Activated CD4-positive, alpha-beta memory T cell treated with anti-CD3 and anti-CD28 coated beads, Interleukin-2, amount 10 ng/mL, durations not matched to agents 7 days and 5 days (primary cell): ENCODE measurements at places on chromosomes 3 and 15. TPM values are rescaled to one million over a fixed set of nuclear protein-coding genes. Genes with fewer than 3 reads are reported as not detected.

Gene ADAMTS7
- 0.35 TPM for total RNA-seq

GRCh38 chr3:29906906-29907305 lies 626.0 kb downstream of the RBMS3 start:
- no peak for DNase-seq
- H3K4me1 ChIP-seq, result no peaks in the 10 kb centered on the region

- H3K27ac ChIP-seq, result no peak overlapping the region
- H3K36me3 ChIP-seq, result no peaks in the 10 kb centered on the region
- no peaks in the 10 kb centered on the region for H3K4me1 ChIP-seq
- no peak for DNase-seq
Observed at GRCh38 chr3:56197259-56197965, 270.9 kb downstream of the ERC2 start.

DNA sequence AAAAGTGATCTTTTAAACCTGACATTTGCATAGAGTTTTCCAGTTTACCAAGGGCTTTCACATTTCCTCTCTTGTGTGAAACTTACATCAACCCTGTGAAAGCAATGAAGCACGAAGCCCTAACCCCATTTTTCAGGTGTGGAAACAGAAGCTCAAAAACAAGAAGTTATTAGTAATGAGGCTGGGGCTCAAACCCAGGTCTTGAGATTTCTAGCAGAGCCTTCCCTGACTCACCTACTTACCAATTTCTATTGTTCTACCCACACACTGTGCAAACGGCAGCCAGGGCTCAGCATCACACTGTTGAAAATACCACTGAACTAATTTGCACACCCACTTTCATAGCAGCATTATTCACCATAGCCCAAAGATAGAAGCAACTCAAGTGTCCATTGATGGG lies 117.8 kb upstream of the IGF1R start:
- no peak for DNase-seq
- H3K4me1 ChIP-seq, result no peaks in the 10 kb centered on the region
- peaks cover 13% of the 10 kb centered on the region for H3K27me3 ChIP-seq
- H3K4me3 ChIP-seq, result no peak overlapping the region
- H3K36me3 ChIP-seq, result no peaks in the 10 kb centered on the region

- no peak for DNase-seq
- peaks cover 32% of the 10 kb centered on the region for H3K27me3 ChIP-seq
- no peak overlapping the region for H3K27ac ChIP-seq
- peak overlapping the region; percentile 75 for H3K4me3 ChIP-seq
- peaks cover 11% of the 10 kb centered on the region for H3K4me1 ChIP-seq
- H3K36me3 ChIP-seq, result no peaks in the 10 kb centered on the region
Observed at GRCh38 chr15:73051391-73051806, 864 bp upstream of the NEO1 start.

Gene LRRC31
- not detected for total RNA-seq

Gene KNG1
- not detected for total RNA-seq

DNA sequence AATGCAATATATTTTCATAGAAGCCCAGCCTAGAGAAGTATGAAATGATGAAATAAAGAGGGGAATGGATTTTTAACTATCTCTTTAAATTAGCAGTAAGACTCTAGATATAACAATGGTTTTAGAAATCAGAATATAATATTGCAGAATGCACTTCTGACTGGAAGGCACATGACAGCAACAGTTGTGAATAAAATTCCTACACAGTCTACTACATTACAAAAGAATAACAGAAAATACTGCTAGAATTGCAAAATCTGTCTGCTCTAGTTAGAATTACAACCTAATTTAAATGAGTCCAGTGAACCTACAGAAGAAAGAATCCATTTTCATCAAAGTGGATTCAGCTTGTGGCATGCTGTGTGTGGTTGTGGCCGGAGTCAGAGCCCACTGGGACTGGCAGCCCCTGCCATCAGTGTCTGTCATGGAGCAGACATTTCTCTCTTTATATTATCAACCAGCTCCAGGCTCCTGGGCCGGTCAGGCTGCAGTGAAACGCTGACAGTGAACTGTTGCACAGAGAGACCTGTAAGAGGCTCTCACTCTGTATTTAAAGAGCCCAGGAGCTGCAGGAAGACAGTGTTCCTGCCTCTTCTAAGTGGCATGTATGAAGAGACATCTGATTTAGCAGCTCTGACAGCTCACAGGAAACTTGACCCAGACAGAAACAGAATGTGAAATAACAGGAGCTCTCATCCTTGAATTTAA lies 1523.8 kb upstream of the CADM2 start:
- H3K4me1 ChIP-seq, result no peaks in the 10 kb centered on the region
- H3K4me3 ChIP-seq, result no peak overlapping the region
- H3K27ac ChIP-seq, result no peak overlapping the region
- no peaks in the 10 kb centered on the region for H3K36me3 ChIP-seq

- no peaks in the 10 kb centered on the region for H3K4me1 ChIP-seq
- no peak overlapping the region for H3K27ac ChIP-seq
- peaks cover 2% of the 10 kb centered on the region for H3K36me3 ChIP-seq
- no peak overlapping the region for H3K4me3 ChIP-seq
- no peak for DNase-seq
Observed at GRCh38 chr15:67641453-67641852, 99.0 kb downstream of the MAP2K5 start.

Gene MRPL3
- total RNA-seq, result 61.4 TPM

Gene GRK7
- total RNA-seq, result not detected

Gene SKOR1
- 0.25 TPM for total RNA-seq
